ENCODE measurements at places on chromosomes 12 and 14.

DNA sequence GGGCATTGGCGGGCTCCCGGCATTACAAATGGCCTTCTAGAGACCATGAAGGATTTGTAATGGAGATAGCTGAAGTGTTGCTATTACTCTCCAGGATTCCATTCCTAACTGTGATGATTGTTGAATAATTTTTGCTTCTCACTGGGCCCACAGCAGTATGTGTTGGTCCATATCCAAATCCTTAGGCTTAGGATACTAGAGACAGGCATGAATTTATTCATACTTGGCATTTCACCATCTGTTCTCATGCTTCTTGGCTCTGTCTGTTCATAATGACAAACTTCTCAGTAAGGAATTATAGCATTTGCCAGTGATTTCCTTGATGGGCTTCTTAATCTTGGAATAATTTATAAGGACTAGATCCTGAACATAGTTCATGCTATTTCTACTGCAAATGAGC lies 832.9 kb downstream of the C12orf50 start:
- no peak for DNase-seq

- no peak for DNase-seq
Measured at GRCh38 chr12:14803830-14804160, 325 bp downstream of the C12orf60 start.

DNA sequence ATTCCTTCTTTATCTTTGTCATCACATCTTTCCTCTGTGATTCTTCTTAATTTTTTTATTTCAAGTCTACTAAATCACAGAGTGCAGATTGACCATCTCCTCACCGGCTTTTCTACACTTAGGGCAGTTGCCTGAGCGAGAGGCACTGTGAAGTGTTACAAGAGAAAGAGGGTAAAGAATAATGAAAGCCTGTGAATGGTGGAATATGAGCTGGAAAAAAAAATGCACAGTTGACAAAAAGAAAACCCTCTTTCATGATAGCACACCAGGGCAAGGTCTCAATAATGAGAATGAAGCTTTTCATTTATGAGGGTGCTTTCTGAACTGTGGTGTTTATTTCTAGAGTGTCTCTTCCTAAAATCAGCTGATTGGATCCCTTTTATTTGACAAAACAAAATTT lies 106.2 kb upstream of the PDE3A start:
- DNase-seq = no peak

DNA sequence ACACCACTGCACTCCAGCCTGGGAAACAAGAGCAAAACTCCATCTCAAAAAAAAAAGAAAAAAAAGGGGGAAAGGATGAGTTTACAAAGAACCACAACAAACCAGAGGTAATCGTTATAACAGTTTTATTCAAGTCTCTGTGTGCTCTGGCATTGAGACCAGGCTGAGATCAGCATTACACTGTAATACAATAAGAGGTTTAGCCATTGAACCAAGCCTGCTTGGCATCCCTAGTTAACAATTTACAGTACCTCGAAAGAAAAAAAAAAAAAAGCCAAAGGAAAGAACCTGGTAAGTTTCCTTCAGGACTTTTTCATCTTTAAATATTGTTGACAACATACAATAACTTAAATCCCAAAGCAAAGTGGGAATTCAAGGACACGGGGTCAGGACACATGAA lies 80.7 kb downstream of the TTC9 start:
- DNase-seq = no peak

DNA sequence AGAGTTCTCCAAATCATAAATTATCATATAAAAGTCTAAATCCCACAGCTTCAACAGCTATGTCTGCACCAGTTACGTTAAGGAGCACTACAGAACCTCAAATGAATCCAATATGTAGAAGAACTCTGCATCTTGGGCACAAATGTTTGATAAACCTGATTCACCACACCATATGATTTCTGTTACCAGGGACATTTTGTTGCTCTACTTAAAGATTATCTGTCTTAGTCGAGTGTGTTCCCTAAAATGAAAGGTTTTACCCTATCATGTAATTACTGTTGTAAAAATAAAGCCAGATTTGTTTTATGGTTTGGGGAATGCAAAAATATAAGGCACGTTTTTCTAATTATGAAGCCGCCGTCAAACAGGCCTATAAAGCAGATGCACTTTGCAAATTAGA lies 363.1 kb downstream of the EGLN3 start:
- DNase-seq = no peak

DNA sequence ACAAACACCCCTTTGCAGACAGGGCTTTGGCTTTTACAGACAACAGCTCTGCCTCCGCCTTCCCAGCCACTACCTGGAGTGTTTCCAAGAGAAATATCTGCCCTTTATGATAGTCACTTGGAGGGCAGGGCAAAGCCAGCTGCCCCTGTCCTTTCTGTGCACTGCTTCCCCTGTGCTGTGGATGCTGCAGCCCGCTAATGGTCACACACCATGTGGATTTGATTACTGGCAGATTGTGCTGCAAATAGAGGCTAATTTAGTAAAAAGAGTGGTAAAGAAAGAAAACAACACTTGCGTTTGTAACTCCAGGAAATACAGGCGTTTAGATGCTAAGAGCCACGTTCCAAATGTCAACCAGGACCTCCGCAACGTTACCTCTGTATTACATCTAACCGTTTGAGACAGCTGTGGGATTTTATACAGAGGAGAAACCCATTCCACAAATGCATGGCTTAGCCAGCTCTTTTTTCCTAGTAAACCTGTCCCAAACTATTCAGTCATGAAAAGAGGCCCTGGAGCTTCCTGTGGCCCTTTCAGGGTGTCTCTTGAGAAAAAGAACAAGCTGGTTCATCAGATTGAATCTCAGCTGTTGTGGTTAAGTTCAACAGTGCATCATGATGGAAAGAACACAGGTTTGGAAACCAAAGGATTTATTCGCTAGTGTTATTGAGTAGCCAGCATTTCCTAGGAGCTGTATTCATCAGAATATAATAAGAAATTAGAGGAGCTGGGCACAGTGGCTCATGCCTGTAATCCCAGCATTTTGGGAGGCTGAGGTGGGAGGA lies 30.1 kb upstream of the PWP1 start:
- DNase-seq = no peak

DNA sequence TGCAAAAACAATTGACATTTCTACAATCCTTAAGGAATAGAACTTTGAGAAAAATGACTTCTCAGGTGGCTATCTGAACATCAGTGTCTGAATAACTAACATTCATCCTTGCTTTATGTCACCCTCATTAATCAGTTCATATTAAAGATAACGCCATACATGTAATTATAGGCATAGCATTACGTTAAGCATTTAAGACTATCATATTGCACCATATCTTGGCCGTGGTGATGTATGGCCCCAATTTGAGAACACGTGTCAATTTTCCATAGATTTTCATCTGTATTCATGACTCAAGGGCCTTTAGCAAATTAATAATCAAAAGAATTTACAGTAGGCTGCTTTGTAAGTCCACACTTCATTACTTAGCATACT lies 81.6 kb downstream of the SPTSSA start:
- no peak for DNase-seq

GRCh38 chr14:83282706-83283105 lies 1749.1 kb upstream of the SEL1L start:
- DNase-seq = no peak

DNA sequence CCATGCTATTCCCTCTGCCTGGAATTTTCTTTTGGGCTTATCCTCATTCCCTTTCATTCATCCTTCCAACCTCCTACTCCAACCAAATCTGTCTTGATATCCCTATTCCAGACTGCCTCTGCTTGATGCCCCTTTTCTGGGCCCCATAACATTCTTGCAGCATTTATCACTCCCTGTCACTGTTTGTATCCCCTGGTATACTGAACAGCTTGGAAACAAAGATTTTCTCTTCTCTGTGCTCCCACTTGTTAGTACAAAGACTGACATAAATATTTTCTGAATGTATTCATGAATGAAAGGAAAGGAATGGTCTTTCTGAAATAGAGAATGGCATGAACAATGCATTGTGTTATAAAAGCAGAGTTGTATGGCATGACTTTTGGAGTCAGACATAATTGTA lies 7.5 kb downstream of the IRAK4 start:
- no peak for DNase-seq

GRCh38 chr12:65465766-65466547 lies 187.5 kb downstream of the MSRB3 start:
- no peak for DNase-seq

GRCh38 chr12:2083561-2083960 lies 30.8 kb downstream of the CACNA1C start:
- DNase-seq = no peak

- DNase-seq = no peak
Measured at GRCh38 chr14:36383767-36384431, 63.5 kb upstream of the MBIP start.

GRCh38 chr14:29078810-29079522 lies 312.4 kb downstream of the FOXG1 start:
- no peak for DNase-seq

DNA sequence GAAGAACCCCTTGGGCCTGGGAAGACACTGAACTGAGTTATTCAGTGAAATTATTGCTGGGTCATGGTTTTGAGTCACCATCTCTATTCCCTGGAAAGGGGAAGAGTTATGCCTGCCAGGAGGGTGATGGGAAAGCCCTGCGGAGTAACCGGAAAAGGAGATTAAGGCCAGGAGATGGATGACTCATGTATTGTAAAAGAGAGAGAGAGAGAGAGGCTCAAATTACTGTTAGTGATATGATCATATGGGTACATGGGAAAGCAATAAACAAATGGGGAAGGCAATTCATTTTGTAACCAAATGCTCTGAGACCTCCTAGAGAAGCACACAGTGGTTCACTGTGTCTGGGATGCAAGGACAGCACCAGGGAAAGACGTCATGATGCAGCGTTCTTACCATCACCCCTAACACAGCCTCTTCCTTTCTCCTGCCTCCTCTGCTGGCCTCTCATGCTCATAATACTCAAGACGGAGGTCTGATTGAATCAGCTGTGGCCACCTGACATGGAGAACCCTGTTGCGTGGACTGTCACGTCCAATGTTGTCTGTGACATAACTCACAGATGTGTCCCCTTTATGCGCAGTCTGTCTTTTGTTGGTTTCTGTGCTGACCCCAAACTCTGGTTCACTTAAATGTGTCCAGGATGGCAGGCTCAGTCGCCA lies 243.7 kb downstream of the TMEM132D start:
- no peak for DNase-seq

- no peak for DNase-seq
Measured at GRCh38 chr14:71907793-71908515, 24.3 kb upstream of the RGS6 start.

DNA sequence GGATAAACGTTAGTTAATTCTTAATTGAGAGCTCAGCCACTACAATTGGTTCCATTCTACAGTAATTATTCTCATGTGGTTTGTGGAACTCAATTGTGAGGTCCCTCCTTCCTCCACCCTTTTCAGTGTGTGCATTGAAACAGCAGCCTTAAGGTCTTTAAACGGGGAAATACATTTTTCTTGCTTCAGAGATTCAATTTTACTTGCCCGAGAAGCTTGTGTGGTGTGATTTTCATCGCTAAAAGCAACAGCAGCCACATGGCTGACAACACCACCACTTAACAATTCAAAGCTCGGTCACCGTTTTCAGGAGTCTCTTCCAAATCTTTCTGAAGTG lies 733 bp upstream of the PPFIBP1 start:
- peak; percentile 10 for DNase-seq

GRCh38 chr14:88184956-88185355 lies 138.1 kb downstream of the KCNK10 start:
- DNase-seq = no peak

Measured in MV-4-11 (cell line).